ENCODE measurements at places on chromosomes 7 and 10.

- no peak for DNase-seq
Observed at GRCh38 chr10:103958996-103959395, 7.9 kb upstream of the SLK start.

- no peak for DNase-seq
Observed at GRCh38 chr10:89889606-89890005, 188.2 kb downstream of the KIF20B start.

- peak; percentile 84 for DNase-seq
Observed at GRCh38 chr7:100130608-100131453, 4.1 kb downstream of the MBLAC1 start.

DNA sequence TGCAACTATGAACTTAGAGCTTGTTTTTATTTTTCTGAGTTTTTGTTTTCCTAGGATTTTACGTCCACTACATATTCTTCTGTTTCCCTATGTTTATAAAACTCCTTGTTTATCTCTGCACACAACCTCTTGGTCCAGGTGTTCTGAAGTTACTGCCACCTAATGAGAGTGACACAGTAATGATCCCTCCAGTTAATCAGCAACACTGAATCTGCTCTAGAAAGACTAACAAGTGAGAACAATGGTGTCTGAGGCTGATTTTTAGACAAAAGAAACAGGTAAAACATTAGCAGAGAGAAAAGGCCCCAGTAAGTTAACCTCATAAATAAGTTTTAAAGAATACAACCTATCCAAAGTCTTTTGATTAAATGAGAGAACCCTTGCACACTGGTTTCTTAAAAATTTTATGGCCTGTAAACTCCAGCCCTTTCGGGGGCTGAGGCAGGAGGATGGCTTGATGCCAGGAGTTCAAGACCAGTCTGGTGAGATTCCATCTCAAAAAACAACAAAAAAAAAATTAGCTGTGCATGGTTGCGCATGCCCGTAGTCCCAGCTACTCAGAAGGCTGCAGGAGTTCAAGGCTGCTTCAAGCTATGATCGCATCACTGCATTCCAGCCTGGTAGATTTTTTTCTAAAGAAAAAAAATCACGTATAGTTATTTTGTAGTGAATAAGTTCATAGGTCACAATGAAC lies 397.6 kb downstream of the MAGI2 start:
- no peak for DNase-seq

DNA sequence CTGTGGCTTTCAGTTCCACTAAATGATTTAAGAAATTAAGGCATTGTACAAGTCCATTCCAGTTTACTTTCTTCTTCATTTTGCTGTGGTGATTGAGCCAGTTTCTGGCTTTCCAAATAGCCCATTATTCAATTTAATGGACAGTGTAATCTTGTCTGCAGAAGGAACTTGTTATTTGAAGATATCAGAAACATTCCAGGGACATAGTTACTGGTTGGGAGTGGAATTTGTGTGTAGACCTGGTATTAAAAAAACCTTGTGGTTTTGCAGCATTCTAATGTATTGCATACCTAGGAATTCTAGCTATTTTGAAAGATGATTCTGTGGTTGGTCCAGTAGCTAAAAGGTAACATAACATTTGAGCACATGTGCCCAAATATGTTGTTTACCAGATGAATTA lies 72.2 kb downstream of the MCU start:
- DNase-seq: no peak

- no peak for DNase-seq
Observed at GRCh38 chr7:136359333-136359903, 382.3 kb upstream of the MTPN start.

DNA sequence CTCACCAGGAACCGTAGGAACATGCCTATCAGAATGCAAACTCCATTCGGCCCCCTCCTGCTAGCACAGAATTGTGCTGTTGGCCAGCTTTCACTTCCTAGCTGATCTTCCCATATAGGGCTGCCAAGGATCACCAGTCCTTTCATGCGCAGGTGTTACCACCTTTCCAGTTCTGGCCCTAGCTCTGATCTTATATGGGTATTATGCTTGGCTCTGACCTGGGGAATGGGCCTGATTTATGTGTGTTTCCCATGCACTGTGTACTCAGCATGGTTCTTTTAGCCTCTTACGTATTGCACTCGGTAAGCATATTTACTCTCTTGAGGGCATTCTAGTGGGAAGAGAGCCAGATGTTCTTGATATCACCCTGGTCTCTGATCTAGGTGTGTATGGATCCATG lies 11.1 kb downstream of the SLC35G1 start:
- no peak for DNase-seq

DNA sequence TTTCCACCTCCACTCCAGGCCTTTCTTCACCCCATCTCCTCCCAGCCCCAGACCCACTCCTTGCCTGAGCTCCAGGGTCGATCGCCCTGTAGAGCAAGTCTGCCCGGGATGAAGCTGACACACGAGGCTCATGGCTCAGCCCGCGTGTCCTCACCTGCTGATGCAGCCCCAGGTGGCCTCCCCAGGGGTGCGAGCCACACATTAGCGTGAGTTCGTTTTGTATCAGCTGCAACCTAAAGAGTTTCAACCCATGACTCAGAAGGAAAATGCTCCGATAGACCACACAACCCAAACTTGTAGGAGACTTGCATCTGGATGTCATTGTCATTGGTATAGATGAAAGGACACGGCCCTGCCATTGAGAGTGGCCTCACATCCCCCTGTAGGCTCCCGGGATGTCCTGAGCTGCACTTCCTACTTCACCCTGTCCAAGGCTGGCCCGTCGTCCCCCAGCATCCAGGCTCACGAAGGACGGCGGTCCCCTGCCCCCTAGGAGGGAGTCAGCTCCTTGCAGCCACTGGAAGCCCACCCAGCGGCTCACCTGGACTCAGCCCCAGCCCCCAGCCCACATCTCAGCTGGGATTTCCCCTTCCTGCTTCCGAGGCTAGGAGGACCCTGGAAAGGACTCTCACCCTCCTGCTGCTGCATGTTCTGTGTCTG lies 97.7 kb downstream of the HTR5A start:
- no peak for DNase-seq

GRCh38 chr10:122419876-122420623 lies 34.4 kb upstream of the ARMS2 start:
- DNase-seq: no peak

Measured in suprapubic skin (tissue), 4 donors.